Stimulated activated CD8-positive, alpha-beta memory T cell treated with anti-CD3 and anti-CD28 coated beads, Interleukin-4, amount 100 ng/mL, for 1 hour (primary cell): ENCODE measurements at places on chromosomes 7 and 10.

DNA sequence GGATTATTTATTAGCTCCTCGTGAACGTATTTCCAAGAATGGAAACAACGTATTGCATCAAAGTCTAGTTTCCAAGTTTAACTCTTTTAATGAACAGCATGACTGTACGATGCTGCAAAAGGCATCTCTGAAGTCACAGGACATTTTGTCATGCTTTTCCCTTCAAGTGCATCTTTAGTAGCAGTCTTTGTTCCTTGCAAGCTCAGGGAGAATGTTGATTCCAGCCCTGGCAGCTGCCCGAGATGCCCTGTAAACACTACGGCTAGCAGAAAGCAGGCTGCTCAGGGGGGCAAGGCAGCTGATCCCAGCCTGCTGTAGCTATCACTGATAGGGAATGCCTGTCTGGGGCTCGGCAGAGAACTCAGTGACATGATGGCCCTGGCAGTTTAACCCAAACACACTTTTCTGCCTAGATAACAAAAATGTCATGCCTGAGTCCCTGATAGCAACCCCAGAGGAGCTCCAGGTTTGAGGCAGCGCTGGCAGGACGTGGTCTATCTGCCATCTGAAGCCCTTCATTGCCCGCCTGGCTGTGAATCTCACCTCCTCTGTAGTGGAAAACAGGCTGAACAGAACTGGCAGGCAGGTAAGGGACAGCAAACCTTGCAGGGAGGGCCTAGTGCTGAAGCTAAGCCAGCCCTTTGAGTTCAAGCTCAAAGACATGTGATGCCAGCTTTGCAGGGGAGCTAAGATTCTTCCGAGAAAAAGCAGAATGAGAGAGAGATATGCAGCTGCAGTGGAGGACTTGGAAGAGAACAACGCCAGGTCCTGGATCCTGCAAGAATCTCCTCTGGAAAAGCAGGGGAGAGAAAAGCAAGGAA, 264.6 kb downstream of the SNX10 start:
- DNase-seq, result no peak

DNA sequence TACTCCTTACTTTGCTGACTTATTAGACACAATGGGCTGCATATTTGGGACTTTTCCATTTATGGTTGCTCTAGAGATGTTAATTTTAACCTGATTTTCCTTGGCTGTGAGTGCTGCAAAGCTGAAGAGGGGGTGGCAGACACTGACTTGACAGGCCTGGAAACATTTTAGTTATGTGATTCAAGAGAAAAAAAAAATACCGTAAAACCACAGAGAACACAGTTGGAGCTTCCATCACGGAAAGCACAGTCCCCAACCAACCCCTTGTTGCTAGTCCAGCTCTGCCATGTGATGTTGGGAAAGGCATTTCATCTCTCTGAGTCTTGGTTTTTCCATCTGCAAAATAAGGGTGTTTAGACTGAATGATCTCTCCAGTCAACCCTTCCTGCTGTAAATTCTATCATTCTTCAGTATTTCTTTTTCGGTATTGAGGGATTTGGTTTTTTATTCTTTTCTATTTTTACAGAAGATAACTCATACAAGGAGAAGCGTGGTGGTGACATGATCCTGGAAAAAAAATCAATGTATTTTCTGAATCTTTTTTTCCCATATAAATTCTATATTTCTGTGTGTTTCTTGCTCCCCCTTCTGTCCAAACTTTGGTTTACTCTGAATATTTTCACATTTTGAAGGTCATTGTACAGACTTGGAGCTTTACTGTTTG, 246.1 kb downstream of the REEP3 start:
- no peak for DNase-seq

- DNase-seq, result no peak
These were observed 116.0 kb downstream of the LARP4B start for GRCh38 chr10:815338-816090.

DNA sequence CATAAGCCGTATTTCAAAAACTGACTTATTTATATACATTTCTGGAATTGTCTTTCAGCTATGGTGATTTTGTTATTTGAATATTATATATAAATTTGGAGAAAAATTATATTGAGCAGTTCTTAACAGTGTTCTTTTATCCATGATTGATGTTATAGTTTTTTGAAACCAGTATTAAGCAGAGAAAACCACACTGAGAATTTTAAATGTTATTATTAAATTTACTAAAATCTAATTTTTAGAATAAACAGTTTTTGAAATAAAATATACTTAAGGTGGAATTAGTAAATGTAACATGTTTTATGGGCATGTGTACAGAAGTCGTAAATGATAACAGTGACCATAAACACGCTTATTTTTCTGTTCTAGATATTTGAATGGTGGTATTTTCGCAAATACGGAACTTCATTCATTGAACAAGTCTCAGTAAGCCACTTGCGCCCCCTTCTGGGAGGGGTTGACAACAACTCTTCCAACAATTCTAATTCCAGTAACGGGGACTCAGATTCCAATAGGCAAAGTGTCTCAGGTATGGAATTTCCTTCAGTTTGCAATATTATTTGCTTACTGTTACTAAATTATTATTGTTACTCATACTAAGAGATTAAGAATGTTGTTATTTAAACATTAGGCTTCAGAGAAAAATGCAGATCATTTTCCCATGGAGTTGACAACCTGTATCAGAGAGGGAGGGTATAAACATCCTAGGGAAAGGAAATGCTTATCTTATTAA, 166.1 kb downstream of the ST7 start:
- peak; percentile 31 for DNase-seq

GRCh38 chr10:123962756-123963530, 71.3 kb upstream of the CPXM2 start:
- no peak for DNase-seq

DNA sequence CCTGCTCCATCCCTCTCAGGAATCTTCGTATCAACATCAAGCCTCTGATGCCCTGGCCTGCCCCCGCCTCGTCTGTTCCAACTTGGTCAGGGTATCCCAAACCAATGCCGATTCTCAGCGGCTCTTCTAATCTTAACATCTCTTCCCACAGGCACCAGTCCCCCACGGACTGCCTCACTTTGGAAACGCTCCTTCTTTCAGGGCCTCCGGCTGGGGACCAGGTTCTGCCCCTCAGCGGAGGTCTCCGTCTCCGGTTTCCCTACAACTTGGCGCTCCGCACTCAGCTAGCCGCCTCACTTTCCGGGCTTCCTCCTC, 488 bp downstream of the ABCF2 start:
- DNase-seq, result no peak

- DNase-seq, result no peak
These were observed 235.2 kb downstream of the POU6F2 start for GRCh38 chr7:39212876-39213275.

DNA sequence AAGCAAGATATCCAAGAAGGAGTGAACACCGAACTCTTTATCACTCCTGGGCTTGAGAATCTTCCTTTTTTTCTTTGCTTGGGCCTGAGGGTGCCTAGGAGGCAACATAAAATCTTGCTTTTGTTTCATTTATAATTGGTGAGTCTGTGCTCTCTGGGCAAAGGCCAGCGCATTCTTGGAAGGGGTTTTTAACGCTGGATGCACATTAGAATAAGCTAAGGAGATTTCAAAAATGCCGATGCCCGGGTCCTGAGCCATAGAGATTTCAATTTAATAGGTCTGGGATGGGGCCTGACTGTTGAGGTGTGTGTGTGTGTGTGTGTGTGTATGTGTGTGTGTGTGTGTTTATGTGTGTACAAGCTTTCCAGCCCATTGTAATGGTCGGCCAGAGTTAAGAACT, 62.0 kb upstream of the SORCS3 start:
- no peak for DNase-seq

- no peak for DNase-seq
These were observed 214.4 kb upstream of the CELF2 start for GRCh38 chr10:10803278-10803677.

- no peak for DNase-seq
These were observed 58.1 kb downstream of the FHIP2A start for GRCh38 chr10:114879541-114880158.

DNA sequence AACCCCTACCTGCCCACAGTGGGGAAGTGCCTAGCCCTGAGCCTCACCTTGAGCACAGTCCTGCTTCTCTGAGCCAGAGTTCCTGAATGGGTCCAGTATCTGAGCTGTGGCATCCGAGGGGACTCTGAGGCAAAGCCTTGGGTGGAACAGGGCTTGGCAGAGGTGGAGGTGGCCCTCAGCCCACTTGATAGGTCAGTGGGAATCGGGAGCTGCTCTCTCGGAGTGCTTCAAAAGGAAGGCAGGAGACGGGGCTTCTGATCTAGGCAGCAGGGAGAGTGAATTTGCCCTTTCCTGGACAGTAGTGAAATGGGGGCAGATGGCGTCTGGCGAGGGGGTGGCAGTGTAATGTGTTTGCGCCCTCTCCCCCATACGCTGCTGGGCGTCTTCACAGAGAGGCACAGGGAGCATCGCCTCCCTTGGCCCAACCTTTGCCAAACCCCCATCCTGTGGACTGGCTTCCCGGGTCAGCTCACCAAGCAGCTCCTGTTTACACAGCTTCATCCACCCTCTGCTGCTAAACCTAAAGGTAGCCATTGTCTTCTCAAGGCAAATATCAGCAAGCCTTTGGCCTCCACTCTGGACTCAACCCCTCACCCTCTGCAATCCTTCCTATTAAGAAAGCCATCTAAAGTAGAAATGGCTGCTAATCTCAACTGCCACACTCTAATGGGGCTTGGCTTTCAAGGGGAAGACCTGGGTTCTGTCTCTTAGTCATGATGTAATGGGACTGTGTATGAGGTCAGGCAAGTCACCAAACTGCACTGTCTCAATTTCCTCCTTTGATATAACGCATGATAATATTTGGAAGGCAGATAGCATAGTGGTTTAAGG, 21.1 kb upstream of the VDAC2 start:
- DNase-seq, result no peak

GRCh38 chr7:30154111-30154587, 19.4 kb downstream of the MTURN start:
- DNase-seq, result no peak

DNA sequence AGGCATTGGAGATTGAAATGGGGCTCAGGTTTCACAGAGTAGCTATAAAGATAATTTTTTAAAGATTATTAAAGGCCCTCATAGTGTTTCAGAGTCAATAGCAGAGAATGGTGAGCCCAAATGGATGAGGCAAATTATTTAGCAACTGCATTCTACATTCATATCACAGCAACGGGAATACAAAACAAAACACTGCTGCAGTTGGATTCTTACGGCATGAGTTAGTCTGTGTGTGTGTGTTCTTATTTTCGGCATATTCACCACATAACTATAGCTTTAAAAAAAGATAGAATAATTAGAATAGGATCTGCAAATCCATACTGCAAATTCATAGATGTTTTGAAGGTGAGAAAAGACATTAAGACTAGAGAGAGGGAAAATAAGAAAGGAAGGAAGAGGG, 66.0 kb downstream of the SUGCT start:
- DNase-seq, result no peak

GRCh38 chr7:54187886-54188685, 354.1 kb upstream of the VSTM2A start:
- no peak for DNase-seq

- DNase-seq, result no peak
These were observed 40.6 kb upstream of the ABCA13 start for GRCh38 chr7:48130658-48131108.

- DNase-seq, result no peak
These were observed 95.7 kb downstream of the CNOT4 start for GRCh38 chr7:135414208-135414607.

GRCh38 chr7:66140924-66141323, 26.3 kb downstream of the CRCP start:
- no peak for DNase-seq

GRCh38 chr7:97667359-97667758, 64.5 kb upstream of the TAC1 start:
- no peak for DNase-seq

DNA sequence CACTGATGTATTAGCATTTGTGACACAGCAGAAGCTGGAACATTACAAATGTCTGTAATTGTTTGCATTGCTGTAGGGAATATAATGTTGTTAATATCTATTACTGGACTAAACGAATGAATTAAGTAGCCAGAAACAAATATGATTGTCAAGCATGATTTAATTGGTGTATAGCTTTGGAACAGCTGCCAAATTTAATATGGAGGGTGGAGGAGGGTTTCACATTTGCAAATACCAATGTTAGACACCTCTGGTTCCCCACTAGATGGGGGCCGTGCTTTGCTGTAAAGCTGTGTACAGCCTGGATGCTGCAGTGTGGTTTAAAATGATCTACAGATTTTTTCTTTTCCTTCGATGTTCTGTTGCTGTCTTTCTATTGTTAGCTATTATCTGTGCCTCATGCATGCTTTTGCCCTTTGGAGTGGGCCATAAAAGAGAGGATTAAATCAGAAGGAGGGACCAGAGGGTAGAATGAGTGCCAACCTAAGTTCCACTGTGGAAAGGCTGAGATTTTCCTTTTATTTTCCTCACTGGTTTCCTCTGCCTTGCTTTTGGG, 23.1 kb downstream of the DNAJB9 start:
- DNase-seq, result no peak
